ENCODE measurements at places on chromosomes 1 and 21. TPM values are rescaled to one million over a fixed set of nuclear protein-coding genes. Genes with fewer than 3 reads are reported as not detected.

Gene TTLL7
- 1.5 TPM for total RNA-seq

Gene RPF1
- total RNA-seq: 25.7 TPM

Gene OR6N1
- not detected for total RNA-seq

Gene TMEM269
- not detected for total RNA-seq

Gene OPRD1
- not detected for total RNA-seq

Gene KLF17
- total RNA-seq: not detected

Gene BGLAP
- total RNA-seq: not detected

Gene ARHGAP29
- total RNA-seq: 262 TPM

Gene KRTAP20-2
- not detected for total RNA-seq

Gene HSPA6
- under 0.01 TPM for total RNA-seq

Gene OPTC
- total RNA-seq: not detected

Gene SPRR2F
- total RNA-seq: not detected

Gene LMX1A
- not detected for total RNA-seq

Gene LAMC2
- 71.0 TPM for total RNA-seq

Gene PTGS2
- total RNA-seq: 1.1 TPM

Gene LCE2C
- total RNA-seq: not detected

Gene NMNAT2
- 0.32 TPM for total RNA-seq

Gene PRPF38B
- 7.9 TPM for total RNA-seq

Gene PDZK1
- total RNA-seq: 0.31 TPM
